ENCODE measurements at places on chromosomes 11 and 22.
A peak's percentile ranks its signal among the peaks of the same experiment; 100 is the strongest.

GRCh38 chr22:37244114-37244921, at the start of gene RAC2:
RAC2 (minus strand) TSS chr22:37244269; CDS start chr22:37244148, 121 bp downstream.
- no peak for DNase-seq

- DNase-seq, result no peak
Observed at GRCh38 chr11:80698637-80699036, 1257.8 kb upstream of the TENM4 start.

GRCh38 chr22:42895541-42895981, 38.5 kb upstream of the ARFGAP3 start:
- no peak for DNase-seq

GRCh38 chr11:76524919-76525318, 80.1 kb downstream of the EMSY start:
- no peak for DNase-seq

GRCh38 chr11:923691-924405, 1.8 kb upstream of the AP2A2 start:
- no peak for DNase-seq

GRCh38 chr22:27124351-27124966, 467.1 kb downstream of the MIAT start:
- DNase-seq, result no peak

DNA sequence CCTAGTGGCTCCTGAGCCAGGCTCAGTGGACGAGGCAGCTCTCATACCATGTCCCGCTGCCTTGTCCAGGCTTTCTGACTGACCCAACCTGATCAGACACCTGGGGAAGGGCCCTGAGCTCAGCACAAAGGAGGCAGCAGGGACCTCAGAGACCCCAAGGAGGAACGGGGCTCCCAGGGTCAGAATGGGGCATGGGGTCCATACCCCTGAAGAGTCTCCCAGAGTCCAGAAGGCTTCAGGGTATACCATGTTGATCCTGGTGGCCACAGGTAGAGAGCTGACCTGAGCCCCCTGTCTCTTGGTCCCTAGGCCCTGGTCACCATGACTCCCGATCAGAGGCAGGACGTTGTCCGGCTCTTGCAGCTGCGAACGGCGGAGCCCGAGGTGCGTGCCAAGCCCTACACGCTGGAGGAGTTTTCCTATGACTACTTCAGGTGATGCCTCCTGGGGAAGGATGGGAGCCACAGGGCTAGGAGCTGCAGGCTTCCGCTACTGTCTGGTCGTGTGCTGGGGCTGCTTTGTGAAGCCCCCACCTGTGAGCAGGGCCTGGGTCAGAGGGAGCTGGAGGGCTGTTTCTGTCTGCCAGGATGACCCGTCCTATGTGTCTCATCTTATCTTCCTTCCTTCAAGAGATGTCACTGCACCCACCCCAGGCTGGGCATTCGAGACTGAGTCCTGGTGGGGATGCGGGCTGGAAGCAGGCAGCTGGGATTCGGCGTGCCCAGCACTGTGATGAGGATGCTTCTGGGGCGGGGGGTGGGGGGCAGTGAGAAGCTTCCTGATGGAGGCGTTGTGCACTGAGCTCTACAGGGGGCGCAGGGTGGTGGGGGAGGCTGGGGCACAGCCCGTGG, 74.2 kb downstream of the MYO7A start:
- no peak for DNase-seq

- DNase-seq, result no peak
Observed at GRCh38 chr11:3962406-3962840, 107.0 kb downstream of the STIM1 start.

DNA sequence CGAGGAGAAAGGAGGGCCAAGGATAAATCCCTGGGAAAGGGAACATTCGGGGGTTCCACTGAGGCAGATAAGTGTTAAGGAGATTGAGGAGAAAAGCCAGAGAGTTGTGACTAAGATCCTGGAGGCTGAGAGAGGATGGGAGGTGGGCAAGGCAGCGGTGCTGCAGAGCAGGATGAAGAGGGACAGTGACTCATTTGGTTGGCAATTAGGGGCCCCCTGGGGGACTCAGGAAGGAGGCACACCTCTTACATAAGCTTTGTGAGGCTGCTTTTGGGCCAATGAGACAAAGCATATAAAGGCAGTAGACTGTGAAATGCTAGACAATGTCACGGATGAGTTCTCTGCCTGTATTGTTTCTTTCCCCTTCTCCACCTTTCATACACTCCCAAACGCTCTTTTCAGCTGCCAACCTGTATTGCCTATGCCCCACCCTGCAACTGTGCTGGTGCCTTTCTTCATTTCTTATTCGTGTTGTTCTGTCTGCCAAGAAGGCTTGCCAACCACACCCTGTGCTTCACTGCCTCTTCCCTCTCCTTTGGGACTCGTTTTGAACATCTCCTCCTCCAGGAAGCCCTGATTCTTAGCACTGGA, 246.8 kb upstream of the KIRREL3 start:
- no peak for DNase-seq

DNA sequence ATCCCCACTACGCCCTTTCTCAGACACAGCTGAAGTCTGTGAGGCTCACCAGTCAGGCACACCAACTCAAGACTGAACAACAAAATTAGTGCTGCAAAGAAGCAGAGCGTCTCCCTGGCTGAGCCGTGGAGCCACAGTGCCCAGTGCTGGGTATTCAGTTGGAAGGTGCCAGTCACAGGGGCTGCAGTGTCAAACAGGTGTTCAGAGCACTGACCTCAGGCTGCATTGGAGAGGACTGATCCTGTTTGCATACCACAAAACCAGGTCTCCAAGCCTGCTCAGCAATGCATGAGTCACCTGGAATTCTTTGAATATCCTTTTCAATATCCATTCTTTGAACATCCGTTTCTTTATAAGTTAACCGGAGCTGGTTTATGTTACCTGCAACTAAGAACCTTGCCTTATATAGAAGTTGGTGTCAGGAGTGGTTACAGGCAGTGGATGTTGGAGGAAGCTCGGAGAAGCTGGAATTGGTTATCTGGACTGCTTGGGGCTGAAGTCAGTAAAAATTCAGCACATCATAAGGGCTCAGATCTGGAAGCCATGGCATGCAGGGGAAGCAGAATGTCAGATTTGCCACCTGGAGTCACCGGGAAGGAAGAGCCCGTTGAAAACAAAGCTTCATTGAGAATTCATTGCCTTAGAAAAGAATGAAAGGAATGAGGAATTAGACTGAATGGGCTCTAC, 30.3 kb downstream of the PDGFB start:
- no peak for DNase-seq

DNA sequence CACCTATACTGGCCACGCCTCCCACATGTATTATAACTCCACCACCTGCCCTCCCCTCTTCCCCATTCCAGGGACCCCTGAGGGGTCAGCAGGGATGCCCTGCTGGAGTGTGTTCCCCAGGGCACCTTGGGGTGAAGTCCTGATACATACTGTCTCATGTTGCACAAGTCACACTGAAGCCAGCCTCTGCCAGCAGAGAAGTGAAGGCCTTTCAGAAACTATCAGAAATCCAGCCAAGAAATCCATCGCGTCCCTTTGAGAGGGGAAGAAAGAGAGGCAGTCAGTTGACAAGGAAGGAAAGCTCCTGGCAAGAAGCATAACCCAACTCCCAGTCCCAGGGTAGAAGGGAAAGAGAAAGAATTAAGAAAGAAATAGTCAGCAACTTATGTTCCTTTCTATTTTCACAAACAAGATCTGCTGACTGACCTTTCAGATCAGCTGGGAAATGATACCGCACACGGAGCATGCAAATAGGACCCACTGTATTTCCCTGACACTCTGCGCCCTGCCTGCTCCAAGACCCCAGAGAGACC, 45.2 kb downstream of the SC5D start:
- no peak for DNase-seq

DNA sequence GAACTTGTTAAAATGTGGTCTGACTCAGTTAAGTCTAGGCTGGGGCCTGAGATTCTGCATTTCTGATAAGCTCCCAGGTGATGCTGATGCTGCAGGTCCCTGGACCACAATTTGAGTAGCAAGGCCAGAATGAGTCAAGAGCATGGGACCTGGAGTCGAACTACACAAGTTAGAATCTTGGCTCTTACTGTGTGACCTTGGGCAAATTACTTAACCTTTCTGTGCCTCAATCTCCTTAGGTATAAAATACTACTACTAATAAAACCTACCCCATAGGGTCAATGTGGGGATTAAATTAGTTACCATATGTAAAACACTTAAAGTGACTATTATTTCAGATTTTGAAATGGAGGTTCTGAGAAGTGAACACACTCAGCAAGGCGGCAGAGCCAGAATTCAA, 34.3 kb downstream of the GDPD5 start:
- DNase-seq, result no peak

GRCh38 chr11:44771841-44772240, 45.1 kb downstream of the TSPAN18 start:
- DNase-seq, result no peak

DNA sequence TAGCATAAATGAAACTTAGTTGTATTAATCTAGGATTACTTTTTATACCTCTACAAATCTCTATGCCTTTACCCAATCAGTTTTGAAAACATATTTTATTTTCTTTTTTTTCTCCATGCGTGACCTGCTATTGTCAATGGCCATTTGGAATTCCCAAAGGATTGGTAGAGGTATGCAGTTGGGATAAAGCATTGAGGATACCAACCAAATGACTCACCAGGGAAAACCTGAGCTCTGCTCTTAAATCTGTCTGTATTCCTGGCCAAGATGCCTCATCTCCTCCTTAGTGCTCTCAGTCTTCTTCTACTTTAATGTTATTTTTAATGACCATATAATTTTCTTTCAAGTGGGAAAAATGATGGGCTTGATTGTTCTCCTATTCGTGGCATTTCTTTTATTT, 61.9 kb downstream of the EHF start:
- DNase-seq, result no peak

DNA sequence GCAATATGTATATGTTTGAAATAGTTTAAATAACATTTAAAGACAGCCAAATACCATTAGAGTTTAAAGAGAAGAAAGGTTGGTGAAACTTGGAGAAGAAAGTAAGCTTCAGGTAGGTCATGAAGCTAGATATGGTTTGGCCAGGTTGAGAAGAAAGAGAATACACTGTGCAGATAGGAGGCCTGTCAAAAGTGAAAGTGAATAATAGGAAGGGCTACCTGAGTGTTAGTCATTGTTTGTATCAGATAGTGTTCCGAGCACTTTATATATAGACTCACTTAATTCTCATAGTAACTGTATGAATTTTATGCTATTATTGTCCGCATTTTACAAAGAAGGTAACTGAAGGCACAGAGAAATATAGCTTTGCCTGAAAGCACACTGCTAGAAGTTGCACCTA, 56.9 kb downstream of the USP47 start:
- DNase-seq, result no peak

GRCh38 chr11:112785149-112785548, 176.1 kb upstream of the NCAM1 start:
- no peak for DNase-seq

GRCh38 chr11:9884601-9885000, 220.7 kb downstream of the SWAP70 start:
- no peak for DNase-seq

- DNase-seq, result no peak
Observed at GRCh38 chr11:117874253-117874909, 2.1 kb downstream of the FXYD6 start.

- DNase-seq, result no peak
Observed at GRCh38 chr11:77506857-77507256, 33.0 kb upstream of the PAK1 start.

DNA sequence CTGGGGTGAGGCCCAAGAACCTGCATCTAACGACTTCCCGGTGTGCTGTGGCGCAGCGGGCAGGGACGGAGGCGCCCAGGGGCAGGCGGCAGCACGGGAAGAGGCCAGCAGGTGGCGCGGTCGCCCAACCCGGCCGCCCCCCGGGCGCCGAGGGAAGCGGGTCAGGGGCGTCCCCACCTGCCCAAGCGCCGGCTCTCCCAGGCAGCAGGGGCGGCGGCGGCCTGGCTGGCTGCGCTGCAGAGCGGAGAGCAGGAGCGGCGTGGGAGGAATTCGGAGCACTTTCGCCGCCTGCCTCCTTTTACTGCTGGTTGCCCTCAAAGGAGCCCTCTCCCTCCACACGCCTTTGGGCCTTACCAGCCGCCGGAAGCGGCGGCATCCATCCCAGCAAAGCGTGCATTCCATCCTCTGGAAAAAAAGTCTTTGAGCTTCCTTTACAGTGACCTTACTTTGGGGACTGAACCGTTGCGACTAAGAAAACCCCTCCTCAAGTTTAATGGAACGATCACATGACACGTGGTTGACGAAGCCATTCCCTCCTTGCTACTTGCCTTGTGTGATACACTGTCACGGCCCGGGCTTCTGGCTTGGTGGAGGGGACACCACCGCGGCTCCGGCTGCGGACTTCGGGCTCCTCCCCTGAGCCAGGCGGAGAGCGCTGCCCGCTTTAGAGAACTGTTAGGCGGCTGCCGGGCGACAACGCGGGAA, 106.8 kb upstream of the CLMP start:
- DNase-seq, result peak; percentile 65

GRCh38 chr22:29478326-29479276, 1.4 kb upstream of the NEFH start:
- no peak for DNase-seq

GRCh38 chr22:47095395-47096122, 333.1 kb downstream of the TBC1D22A start:
- DNase-seq, result no peak

GRCh38 chr11:10855295-10855694, 2.6 kb downstream of the ZBED5 start:
- DNase-seq, result no peak

- DNase-seq, result no peak
Observed at GRCh38 chr11:35223991-35224390, 85.0 kb downstream of the CD44 start.

DNA sequence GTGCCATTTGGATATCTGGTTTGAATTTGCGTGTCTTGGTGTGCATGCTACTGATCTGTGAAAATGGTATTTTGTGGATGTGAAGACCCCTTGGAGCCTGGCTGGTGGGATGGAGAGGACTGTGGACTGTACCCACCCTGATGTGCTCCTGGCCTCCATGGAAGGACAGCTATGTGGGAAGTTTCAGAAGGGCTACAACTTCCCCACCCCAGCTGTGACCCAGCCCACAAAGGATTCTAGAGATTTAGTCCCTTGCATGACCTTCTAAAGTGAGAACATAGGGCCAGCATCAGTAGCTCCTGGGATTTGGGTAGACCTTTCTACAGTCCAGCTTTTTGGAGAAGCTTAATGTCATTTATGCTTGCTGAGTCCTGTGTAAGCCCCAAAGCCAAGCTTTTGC, 173.4 kb downstream of the BCR start:
- no peak for DNase-seq

- no peak for DNase-seq
Observed at GRCh38 chr11:109553284-109553683, 131.3 kb downstream of the C11orf87 start.

GRCh38 chr11:36240801-36241200, 48.4 kb downstream of the COMMD9 start:
- DNase-seq, result no peak

- DNase-seq, result no peak
Observed at GRCh38 chr11:117706322-117706814, 90.6 kb downstream of the DSCAML1 start.

All from right renal cortex interstitium (tissue), 3 donors.